ENCODE measurements at places on chromosomes 7 and 10.

GRCh38 chr7:44965441-44965903 lies 13.3 kb downstream of the MYO1G start:
- DNase-seq = no peak

DNA sequence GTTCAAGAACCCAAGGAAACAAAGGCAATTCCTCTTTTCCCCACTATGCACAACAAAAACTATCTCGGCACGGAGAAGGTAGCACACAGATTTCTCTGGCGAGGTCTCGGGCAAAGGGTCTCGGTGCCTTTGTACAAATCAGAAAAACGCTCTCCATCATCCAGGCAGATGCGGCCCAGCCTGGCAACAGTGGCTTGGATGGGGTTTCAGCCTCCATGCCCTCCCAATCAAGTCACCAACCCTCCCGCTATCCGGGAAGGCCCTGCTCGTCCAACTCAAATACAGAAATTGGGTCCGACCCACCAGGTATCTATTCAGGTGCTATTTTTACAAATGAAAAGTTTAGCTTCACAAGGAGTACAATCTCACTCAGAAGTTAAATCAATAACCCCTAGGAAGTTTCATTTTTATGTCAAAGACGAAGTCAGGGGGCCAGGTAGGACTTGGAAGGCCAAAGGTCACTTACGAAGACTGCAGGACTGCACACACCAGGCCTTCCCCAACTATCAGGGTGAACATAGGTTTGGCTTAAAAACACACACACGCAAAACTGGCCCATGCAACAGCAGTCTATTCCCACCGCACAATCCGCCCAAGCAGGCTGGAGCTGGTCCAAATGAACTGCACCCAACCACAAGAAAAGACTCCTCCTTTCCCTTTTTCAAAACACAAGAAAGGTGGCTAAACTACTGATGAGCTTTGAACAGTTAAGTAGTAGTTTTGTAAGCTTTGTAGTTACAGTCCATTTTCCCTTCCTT lies 43.0 kb downstream of the GNA12 start:
- DNase-seq = no peak

DNA sequence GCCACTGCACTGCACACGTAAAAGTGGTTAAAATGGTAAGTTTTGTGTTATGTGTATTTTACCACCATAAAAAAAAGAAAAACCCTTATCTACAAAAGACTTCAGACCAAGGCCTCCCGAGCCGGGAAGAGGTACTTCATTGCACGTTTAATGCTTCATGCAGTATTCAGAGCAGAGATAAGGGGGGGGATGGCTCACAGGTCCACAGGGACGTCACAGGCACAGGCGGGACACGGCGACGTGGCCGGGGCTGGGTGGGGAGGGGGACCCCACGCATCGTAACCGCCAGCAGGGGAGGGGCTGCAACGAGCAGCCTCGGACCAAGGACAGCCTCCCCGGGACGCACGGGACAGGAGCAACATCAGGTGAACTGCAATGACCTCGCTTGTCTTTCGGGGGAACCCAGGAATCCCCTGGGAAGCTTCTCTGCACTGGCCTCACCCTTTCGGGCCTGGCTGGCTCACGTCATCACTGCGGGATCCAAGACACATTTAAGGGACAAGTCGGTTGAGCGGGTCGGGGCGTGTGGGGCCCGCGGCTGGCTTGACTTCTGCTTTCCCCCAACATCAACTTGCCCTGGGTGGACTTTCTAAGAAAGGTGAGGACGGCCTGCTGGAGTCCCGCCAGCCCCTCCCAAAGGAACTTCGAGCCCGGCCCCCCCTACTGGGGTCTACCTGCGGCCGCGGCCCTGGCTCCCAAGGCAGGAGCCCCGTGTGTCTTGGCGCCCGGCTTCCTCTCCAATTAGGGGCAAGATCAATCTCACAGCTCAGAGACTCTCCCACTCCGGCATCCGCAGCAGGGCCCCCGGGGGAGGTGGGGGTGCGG lies 29.6 kb upstream of the PDGFA start:
- DNase-seq = no peak

DNA sequence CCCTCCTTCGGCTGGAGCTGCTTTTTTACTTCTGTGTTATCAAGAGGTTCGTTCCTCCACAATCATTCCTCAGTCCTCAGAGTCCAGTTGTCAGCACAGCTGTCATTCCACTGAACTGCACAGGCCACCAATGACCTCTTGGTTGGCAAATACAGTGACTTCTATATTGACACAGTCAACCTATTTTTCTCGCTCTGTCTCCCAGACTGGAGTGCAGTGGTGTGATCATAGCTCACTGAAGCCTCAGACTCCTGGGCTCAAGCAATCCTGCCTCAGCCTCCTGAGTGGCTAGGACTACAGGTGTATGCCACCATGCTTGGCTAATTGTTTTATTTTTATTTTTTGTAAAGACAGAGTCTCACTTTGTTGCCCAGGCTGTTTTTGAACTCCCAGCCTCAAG lies 27.7 kb downstream of the CRCP start:
- DNase-seq = no peak

DNA sequence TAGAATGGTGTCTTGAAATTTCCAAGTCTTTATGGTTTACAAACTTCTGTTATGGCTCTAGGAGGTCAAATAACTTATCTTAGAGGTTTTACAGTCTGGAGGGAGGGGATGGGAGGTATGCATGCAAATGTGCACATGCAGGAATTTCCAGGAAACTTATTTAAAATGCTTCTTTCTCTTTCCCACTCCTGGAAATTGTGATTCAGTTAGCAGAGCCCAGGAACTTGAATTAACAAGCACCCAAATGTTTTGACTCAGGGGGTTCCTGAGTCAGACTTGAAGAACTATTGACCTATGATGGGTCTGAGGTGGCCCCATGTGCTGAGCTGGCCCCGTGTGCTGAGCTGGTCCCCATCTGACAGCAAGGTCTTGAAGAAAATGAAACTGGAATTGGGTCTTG lies 669.4 kb downstream of the INHBA start:
- no peak for DNase-seq

DNA sequence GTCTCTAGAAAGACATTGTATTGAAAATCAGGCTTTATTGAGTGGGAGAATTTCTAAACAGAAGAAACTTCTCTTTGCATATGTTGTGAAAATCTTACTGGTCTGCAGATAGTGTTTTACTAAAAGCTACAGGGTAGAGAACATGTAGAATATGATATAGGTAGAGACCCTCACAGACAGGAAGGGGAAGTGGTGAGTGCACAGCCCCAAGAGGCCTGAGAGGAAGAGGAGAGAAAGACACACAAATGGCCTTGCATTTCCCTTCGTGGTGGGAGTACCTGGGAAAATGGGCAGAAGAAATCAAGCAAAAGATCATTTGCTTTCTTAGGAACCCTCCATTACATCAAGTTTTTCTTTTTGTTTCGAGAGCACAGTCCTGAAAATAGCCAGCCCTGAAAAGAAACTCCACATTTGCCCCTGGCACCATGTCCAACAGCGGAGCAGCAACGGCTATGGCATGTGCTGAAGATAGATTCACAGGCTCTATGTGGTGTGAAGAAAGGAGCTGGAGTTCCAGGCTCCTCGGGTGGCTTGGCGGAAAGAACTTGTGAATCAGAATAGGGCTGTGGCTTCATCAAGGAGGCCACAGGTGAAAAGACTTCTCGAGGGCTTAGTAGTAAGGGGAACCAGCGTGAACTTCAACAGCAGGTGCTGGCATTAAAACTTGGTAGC lies 143.5 kb downstream of the CALCR start:
- DNase-seq = no peak
